ENCODE measurements at places on chromosomes 1 and 21.
A peak's percentile ranks its signal among the peaks of the same experiment; 100 is the strongest.

DNA sequence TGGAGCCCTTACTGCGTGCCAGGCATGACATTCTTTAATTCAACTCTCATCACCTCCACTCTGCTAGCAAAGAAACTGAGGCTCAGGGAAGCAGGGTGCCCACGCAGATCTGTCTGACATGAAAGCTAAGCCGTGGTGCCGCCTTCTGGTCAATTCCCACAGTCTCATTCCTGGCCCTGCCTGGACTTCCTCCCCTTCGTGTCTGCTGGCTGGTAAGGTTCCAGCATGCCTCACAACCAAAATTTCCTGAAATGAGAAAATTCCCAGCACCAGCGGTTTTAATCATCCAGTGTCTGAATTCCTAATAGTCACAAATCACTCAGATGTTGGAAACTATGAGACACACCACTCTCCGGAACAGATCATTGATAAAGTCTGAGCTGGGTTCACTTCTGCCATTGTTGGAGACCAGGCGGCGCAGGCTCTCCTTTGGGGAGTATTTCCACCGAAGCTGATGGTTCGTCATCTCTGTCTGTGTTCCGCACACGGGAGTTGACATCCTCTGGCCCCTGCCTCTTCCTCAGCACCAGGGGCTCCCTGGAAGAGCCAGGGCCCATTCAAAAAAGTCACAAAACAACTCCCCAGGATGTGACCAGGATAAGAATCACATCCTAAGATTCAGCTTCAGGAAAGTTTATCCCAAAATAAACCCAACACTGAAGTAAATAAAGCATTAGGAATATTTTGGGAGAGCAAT is 167.7 kb downstream of the PLPP3 start:
- no peak for DNase-seq

- no peak for DNase-seq
Measured at GRCh38 chr1:24970399-24970753, 40.3 kb upstream of the RUNX3 start.

- DNase-seq: no peak
Measured at GRCh38 chr1:98662356-98662670, 792 bp downstream of the SNX7 start.

DNA sequence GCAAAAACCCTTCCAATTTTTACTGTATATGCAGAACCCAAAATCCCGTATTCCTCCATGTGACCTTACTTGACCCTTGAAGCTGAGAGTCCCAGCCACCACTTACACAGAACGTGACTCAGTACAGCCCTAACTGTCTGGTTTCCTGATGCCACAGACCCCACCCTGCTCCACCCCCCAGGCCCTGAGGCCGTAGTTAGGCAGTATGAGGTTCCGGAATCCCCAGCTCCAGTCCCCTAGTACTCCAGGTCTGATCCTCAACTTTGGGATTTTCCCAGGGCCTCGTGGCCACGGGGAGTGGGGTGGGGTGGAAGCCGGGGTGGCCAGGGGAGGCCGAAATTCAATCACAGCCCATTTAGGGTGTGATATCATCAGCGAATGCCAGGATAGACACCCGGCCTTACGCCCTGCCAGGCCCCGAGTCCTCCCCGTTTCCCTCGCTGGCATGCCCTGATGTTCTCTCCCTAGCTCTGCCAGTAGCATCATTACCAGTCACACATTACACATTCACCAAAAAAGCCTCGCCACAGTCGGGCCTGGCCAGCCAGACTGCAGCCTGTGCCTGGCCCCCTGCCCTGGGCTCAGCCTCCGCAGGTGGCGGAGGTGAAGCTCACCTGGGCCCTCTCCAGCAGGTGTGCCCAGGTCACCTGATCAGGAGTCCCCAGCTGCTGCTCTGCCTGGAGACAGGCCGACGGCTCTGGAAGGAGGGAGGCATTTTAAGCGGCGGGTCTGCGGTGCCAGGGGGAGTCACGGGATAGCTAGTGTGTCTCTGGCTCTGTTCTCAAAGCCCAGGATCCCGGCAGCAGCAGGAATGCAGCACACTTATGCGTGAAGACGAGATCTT is 70.8 kb downstream of the SCCPDH start:
- DNase-seq: no peak

GRCh38 chr1:195568389-195568788 is 1039.9 kb downstream of the KCNT2 start:
- no peak for DNase-seq

DNA sequence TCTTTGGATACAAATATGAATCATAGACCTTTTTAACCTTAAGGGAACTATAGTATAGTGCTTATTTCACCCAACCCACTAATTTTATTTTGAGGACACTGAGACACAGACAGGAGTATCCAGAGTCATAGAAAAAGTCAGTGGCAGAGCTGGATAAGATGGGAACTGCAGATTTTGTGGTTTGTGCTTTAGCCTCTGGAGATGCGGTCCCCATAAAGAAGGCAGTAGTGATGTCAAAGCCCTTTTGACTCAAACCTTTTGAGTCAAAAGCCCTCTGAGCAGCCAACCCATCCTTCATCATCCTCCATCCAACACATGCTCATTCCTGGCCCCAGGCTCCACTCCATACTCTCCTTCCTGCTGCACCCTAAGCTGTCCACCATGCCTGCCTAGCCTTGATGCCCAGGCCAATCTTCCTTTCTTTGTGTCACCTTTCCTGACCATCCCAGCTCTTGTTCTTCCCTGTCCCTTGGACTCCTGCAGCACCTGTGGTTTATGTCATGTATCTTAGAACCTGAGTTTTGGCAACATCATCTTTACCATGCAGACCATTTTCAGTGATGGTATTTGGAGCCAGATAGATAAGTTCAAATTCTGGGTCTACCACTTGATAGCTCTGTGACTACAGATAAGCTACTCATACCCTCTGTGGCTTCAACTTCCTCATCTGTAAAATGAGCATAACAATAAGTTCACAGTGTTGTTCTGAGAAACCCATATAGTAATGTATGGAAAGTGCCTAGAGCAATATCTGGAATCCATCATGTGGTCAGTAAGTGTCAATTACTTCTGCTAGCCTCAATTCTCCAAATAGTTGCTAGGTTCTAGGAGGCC is 20.1 kb downstream of the SLAMF1 start:
- DNase-seq: peak; percentile 67

- DNase-seq: no peak
Measured at GRCh38 chr1:226332947-226333346, 24.0 kb upstream of the LIN9 start.

DNA sequence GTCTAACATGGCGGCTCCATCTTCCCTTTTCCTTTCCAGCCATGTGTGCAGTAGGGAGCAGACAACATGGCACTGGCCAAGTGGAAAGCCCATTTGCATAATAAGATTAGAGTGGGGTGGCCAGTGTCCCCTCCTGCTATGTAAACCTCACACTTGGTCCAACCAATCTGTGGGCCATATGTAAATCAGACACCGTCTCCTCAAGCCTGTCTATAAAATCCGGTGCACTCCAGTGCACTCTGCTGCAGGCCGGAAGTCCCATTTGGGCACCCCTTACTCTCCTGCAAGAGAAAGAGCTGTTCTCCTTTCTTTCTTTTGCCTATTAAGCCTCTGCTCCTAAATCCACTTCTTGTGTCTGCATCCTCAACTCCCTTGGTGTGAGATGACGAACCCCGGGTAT is 44.1 kb downstream of the OLFML3 start:
- DNase-seq: no peak

- no peak for DNase-seq
Measured at GRCh38 chr1:183110326-183110880, 75.7 kb upstream of the LAMC2 start.

DNA sequence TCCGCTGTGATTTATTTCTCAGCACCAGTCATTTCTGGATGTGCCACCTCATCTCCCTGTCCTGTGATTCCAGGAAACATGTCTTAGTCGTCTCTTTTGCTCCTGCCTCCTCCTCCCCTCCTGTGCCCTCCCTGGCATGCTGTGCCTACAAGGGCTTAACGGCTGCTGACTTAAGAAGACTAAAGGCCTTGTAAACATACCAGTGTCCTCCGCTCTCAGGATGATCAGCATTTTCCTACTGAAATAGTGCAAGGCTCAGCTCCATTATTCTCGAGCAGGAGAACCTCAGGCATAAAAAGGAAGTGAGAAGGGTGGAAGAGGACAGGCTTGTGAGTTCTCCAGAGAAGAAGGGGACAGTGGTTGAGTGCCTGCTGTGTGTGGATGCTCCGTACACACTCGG is 61.6 kb upstream of the RUNX3 start:
- DNase-seq: no peak

All from CD4-positive, alpha-beta T cell treated with Interleukin-15 for 4 hours (primary cell).